Endothelial cell of coronary artery (primary cell): ENCODE measurements at places on chromosomes 5 and 9. TPM values are rescaled to one million over a fixed set of nuclear protein-coding genes. Genes with fewer than 3 reads are reported as not detected.

Gene NTRK2
- 0.09 and 0.18 TPM in 2 replicates for total RNA-seq

Gene RNF38
- 12.7 and 15.5 TPM in 2 replicates for total RNA-seq

Gene POLR3G
- total RNA-seq: 6.8 and 14.2 TPM in 2 replicates

Gene PLCXD3
- under 0.01 TPM in 1 of 2 replicates, not detected in the other for total RNA-seq

Gene SHOC1
- total RNA-seq: under 0.01 TPM in 1 of 2 replicates, not detected in the other
